ENCODE measurements at places on chromosomes 11 and 22. TPM values are rescaled to one million over a fixed set of nuclear protein-coding genes. Genes with fewer than 3 reads are reported as not detected.

GRCh38 chr11:13038366-13038765 is 29.2 kb downstream of the RASSF10 start:
- DNase-seq: no peak

DNA sequence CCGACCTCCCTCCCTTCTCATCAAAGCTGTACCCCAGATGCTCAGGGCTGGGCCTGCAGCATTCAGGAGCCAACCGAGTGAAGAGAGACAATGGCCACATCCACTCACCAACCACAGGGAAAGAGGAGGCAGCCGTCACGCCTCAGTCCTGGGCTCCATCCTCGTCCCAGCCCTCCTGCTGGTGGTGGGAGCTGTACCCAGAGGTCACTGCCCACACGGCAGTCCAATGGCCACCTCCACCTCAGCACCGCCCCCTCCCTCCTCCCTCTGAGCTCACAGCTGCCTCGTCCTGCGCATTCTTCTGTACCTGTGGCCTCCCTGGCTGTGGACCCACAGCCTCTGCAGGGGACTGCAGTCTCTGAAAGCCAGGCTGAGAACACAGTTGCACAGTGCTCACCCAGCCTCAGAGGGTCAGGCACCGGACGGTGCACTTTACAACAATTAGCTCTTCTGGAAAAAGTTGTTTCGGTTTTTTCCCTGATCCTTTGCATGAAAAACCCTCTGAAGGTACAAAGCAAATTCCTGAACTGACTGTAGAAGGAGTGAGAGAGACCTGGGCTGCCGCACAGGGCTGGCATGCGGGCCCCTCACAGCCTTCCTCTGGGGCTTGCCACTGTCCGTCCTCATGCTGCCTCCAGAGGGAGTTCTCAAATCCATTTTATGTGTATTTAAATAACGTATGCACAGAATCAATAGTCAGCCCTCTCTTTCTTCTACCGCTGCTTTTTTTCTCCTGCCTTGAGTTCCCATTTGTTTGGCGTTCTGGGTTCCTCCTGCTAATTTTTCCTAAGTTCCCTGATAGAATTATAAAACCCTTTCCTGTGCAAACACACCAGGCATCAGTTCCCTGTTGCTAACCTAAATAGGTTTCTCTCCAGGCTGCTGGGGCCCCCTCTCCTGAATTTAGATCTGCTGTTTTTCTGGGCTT is 52.7 kb downstream of the PHF21B start:
- DNase-seq: peak; percentile 10

GRCh38 chr11:720017-720641 is 14.1 kb downstream of the EPS8L2 start:
- no peak for DNase-seq

DNA sequence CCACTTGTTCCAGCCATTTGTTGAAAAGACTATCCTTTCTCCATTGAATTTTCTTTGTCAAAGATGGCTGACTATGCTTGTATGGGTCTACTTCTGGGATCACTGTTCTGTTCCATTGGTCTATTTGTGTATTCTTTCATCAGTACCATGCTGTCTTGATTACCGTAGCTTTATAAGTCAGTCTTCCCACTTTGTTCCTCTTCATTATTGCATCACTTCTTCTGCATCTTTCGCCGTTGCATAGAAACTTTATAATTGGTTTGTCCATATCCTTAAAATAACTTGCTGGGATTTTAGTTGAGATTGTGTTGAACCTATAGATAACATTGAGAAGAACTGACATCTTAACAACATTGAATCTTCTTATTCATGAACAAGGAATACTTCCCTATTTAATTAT is 598.8 kb downstream of the TBC1D22A start:
- no peak for DNase-seq

DNA sequence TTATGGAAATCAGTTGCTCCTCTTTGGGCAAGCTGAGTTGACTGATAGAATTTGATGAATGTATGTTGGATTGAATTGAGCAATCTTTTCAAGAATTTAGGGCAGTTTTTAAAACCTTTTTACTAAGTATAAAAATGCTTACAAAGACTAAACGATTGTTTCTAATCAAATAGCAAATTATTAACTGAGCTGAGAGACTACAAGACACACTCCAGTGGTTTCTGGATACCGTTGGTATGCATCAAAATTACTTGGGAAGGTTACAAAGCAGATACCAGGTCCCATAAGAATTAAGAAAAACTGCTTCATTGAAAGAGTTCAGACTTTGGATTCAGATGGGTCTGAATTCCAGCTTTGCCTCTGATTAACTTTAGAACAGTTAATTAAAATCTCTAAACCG is 721.4 kb downstream of the FAM181B start:
- DNase-seq: no peak

ART1 gene
- not detected for polyA plus RNA-seq

OR5J2 gene
- polyA plus RNA-seq: not detected
